Activated B cell treated with CpG ODN at 0.5 μM for 24 hours (primary cell): ENCODE measurements at places on chromosomes 2 and 18. TPM values are rescaled to one million over a fixed set of nuclear protein-coding genes. Genes with fewer than 3 reads are reported as not detected.

- no peak for DNase-seq
Observed at GRCh38 chr2:88114889-88115288, 13.0 kb downstream of the FABP1 start.

DNA sequence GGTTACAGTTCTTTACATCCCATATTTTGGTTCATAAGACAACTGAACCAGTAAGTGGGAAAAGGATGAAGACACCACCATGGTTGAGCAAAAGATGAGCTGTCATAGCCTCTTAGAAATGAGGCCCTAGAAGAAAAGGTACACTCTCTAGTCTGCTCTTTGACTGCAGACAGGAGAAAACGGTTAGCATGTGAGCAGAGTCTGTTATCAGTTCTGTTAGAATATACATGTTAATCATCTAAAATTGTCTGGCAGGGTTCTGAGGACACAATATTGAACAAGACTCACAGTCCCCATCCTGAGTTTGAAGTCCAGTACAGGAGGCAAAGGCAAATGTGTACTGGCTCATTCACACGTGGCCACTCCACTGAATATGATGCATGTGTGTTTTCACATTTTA lies 78.1 kb downstream of the MBOAT2 start:
- no peak for DNase-seq

DNA sequence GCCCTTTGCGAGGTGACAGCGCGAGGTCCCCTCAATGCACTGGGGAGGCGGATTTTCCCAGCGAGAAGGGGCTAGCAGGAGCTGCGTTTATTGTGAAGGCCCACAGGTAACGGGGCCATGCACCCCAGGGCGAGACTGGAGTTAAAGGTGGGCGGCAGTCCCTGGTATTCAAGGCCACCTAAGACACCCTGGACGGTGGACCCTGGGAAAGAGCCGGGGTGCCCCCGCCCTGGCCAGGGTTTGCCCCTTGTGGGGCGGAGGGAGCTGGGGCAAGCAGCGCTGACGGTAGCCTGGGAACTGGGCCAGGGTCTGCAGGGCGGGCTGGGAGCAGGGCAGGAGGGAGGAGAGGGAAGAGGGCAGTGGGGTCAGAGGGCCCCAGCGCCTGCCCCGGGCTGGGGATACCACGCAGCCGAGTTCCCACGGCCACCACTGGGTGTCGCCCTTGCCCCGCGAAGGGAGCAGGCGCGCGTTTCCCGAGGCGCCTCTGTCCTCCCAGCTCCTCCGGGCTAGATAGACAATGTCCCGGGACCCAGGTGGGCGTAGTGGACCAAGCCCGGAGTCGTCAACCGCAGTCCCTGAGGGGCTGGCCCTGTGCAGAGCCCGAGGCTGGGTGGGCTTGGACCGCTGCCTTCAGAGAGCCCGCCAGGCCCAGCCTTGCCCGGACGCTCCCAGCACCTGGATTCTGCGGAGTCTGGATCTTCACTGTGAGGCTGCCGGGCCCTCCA lies 80.2 kb downstream of the SMAD4 start:
- DNase-seq = peak; percentile 67

DNA sequence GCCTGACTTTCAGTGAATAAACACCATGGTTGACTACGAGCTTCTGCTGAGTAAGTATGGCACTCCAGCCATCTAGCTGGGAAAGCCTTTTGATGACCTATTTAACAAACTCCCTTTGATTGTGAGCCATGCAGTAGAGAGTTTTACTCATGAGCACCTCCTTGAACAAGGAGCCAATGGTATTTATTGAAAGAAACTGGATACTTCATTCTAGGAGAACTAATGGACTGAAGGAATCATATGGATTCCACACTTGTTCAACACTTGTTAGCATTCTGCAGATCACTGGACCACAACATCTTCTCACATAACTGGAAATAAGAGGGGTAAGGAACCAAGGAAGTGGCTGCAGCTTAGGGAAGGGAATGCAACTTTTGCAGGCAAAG lies 320.9 kb upstream of the ETAA1 start:
- no peak for DNase-seq

DNA sequence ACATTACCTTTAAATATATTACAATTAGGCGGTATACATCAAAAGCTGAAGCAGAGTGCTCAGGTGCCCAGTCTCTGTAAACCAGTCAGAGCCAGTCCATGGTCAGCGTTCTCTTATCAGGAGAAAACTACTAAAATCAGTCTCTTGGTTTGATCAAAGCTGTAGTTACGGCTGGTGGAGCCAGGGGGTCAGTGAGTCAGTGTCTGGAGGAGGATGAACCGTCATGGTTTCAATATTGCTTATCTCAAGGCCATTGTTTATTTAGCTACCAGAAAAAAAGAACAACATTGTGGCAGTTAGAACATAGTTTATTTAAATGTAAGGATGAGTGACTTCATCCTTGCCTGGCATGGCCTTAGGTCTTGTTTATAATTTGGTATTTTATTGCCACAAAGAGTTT lies 71.3 kb upstream of the NYAP2 start:
- no peak for DNase-seq

YWHAQ gene
- total RNA-seq = 164 and 166 TPM in 2 replicates
